CD4-positive, alpha-beta T cell (primary cell): ENCODE measurements at places on chromosomes 6 and 20. TPM values are rescaled to one million over a fixed set of nuclear protein-coding genes. Genes with fewer than 3 reads are reported as not detected.

Gene SYTL3
- total RNA-seq: 42.7 TPM

Gene PTCHD4
- total RNA-seq: not detected

- no peak for DNase-seq
Observed at GRCh38 chr6:30820193-30820592, 64.1 kb upstream of the DDR1 start.

GRCh38 chr6:106702451-106703110 is 73.2 kb downstream of the QRSL1 start:
- no peak for DNase-seq

DNA sequence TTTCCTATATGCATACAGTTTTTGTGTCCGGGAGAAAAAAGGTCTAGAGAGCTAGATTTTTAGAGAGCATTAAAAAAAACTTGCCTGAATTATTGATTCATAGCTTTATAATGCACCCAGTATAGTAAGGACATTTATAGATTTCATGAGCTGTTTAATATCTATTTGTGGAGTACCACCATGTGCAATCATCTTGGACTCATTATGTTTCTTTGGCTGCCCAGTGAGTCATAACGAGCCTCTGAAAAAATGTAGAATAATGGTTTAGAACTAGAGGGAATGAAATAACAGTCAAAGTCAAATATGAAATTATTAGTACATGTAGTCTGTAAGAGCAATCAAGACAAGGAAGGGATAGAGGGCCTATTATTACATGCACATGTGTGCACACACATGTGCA is 350.0 kb downstream of the CD83 start:
- no peak for DNase-seq

DNA sequence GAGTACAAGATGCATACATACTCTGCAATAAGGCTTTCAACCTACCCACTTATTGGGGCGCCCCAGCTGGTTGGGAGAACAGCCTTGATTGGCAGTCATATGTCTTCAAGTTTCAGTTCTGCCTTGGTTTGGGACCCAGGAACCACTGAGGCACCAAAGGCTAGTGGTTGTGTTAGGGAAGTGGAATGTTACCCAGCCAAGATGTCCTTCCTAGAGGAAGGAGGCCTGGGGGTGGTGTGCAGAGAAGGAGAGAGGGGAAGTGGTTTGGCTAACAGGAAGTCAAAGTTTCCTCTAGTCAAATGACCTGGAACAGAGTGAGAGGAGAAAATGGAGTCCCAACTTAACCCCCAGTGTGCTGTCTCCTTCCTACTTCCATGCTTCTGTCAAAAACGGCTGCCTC is 59.4 kb downstream of the CD164 start:
- DNase-seq: no peak

- no peak for DNase-seq
Observed at GRCh38 chr20:58577139-58577806, 62.1 kb upstream of the APCDD1L start.

GRCh38 chr6:165753506-165753905 is 90.5 kb upstream of the PDE10A start:
- DNase-seq: no peak

GRCh38 chr6:19605624-19606023 is 231.5 kb upstream of the ID4 start:
- DNase-seq: no peak

- DNase-seq: no peak
Observed at GRCh38 chr6:89251170-89251569, 34.0 kb upstream of the GABRR1 start.
